NCI-H2227 treated with DMSO at 0.1 percent for 48 hours (cell line): ENCODE measurements at places on chromosomes 5 and 9.

DNA sequence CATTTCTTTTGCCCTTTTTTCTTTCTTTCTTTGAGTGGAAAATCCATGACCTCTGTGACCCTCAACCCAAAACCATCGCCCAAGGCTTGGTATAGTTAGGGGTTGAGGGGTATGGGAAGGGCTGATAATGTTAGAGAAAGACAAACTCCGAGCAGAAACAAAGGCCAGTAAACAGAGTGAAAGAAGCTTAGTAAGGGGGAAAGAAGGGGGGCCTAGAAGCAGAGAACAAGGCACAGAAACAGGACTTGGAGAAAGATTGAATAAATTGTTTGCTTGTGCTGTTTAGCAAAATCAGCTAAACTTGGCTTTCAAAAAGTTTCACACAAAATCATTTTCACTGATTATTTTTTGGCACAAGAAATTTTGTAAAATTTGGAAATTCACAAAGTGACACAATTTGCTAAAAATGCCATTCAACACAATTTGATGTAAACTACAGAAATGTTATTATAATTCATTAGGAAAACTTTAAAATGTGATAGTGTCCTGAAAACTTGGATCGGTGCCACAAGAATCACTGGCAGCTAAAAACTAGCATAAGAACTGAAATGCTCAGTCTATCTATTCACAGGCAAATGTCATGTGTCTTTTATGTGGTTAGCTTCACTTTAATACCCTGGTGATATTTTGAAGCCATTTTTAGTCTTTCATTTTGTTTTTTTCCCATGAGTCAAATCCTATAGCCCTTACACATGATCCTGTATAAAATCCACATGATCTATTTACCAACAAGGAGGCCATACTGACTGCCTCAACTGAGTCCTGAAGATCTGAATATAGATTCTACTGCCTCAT, 276.4 kb downstream of the NR2F1-AS1 start:
- DNase-seq = no peak

- no peak for DNase-seq
These were observed 73.4 kb downstream of the NMUR2 start for GRCh38 chr5:152331718-152332117.

DNA sequence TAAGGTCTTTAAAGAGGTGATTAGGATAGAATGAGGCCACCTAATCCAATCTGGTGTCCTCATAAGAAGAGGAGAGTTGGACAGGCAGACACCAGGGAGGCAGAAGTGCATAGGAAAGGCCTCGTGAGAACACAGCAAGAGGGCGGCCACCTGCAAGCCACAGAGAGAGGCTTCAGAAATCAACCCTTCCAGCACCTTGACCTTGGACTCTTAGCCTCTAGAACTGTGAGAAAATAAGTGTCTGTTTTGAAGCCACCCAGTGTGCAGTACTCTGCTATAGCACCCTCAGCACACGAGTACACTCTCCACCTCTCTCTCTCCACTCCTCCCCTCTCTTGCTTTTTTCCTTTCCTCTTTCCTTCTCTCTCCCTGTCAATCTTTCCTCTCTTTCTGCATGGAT, 26.8 kb downstream of the NIPAL4 start:
- DNase-seq = no peak

GRCh38 chr9:94720846-94721549, 5.5 kb upstream of the AOPEP start:
- no peak for DNase-seq

- no peak for DNase-seq
These were observed 42.1 kb downstream of the OTULIN start for GRCh38 chr5:14706615-14707021.

- peak; percentile 21 for DNase-seq
These were observed 46.6 kb downstream of the CYFIP2 start for GRCh38 chr5:157312492-157312891.

GRCh38 chr9:81626511-81626910, 62.8 kb downstream of the TLE1 start:
- no peak for DNase-seq

- DNase-seq = no peak
These were observed 59.7 kb upstream of the GARNL3 start for GRCh38 chr9:127204771-127205470.

DNA sequence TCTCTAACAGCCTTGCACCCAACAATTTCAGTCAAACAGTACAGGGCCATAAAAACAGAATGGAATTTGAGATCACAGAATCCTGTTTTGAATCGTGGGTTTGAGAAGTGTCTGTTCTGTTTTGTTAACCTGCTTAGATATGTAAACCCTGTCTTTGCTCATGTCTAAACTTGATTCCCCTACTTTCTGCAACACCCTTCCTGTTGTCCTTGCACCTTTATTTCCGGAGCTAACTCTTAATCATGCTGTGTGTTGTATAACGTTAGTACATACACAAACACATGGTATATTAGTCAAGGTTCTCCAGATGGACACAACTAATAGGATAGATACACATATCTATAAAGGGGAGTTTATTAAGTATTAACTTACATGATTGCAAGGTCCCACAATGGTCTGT, 2229.2 kb upstream of the C9orf72 start:
- no peak for DNase-seq

GRCh38 chr5:133331941-133332340, 280.1 kb downstream of the HSPA4 start:
- DNase-seq = no peak

GRCh38 chr9:34408173-34408572, 31.5 kb upstream of the MYORG start:
- no peak for DNase-seq

DNA sequence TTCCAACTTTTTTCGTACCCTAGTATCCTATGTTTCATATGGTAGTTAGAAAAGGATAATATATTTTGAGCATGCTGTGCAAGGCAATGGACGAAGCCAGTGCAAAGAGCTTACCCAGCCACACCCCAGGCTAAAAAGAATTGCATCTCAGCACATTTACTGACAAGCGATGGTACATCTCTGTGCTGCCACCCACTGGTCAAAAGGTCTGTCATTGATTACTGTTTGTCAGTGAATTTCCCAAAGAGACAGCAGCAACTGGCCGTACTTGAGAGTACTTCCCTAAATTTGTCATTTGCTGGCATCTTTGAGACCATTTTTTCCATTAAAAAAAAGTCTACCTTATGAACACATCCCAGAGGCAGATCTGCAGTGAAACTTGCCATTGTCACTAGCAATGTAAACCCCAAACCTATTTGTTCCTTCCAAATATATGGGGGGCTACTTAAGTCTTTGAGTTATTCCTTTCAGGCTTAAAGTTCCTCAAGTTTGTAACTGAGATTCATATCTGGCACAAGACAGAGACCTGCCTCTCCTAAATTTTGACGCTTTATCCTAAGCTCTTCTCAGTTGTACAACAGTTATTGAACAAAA, 184.3 kb downstream of the CTNND2 start:
- DNase-seq = peak; percentile 39

DNA sequence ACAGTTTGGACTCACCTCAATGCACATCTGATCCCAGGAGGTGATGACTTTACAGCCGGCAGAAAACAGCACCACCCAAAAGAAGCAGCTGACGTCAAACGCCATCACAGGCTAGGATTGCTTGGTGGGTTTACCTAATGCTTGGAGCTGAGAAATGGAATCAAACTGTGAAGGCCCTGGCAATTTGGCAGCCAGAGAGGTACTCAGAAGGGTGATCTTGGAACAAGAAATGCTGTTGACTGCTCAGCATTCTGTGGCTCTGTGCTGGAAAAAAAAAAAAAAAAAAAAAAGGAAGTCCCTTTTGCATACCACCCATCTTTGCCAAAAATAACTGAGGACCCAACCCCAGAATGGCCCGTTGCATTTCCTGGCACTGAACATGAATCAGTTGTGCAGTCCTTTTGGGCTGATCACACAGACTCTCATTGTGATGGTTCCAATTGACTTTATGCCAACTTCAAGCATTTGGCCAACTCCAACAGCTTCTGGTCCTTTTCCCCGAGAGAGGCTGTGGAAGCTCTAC, at the start of gene CD180:
Gene CD180, minus strand, starts transcription at position 263 of the 523 bp plus-strand sequence. Its CDS starts 158 bp downstream, at position 105.
- DNase-seq = no peak

- no peak for DNase-seq
These were observed 145.7 kb upstream of the SMIM23 start for GRCh38 chr5:171639966-171640365.

- DNase-seq = no peak
These were observed 31.7 kb upstream of the NR3C1 start for GRCh38 chr5:143435210-143435657.

DNA sequence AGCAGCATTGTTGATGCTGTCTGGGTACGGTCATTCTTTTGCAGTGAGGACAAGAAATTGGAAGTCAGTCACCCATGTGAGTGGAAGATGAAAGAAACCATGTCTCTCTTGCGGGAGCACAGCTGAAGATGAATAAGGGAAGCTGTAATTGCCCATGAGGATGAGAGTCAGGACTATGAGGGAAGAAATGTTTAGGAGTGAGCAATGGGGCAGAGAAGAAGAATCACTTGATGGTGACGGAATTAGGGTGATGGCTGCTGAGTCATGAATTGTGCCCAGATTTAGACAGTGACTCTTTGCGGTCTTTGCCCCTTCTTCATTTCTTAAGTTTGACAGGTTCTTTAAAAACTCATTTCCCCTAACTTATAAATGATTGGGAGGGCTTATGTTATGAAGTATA, 183.3 kb downstream of the MAST4 start:
- DNase-seq = no peak

DNA sequence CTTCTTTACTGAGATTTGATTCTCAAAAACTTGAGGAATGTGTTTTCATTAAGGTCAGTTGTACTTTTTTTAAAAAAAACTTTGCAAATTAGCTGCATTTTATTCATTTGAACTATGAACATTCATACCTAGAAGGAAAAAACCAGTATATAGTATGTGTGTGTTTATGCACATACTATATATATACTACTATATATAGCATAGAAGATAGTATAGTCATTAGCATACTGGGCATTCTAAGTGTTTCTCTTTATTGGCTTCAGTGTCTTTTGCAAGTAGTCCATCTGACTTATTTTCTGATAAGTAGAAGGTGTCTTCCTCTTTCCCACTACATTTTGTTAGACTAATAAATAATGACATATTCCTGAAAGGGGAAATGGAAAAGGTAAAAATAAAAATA, 33.0 kb downstream of the ELOVL7 start:
- DNase-seq = no peak

- no peak for DNase-seq
These were observed 302.4 kb upstream of the PANK3 start for GRCh38 chr5:168881427-168882149.

GRCh38 chr5:168992016-168992415, 308.9 kb downstream of the SLIT3 start:
- DNase-seq = no peak

GRCh38 chr5:136563489-136563888, 198.1 kb upstream of the TRPC7 start:
- no peak for DNase-seq

GRCh38 chr9:110979636-110980035, 58.6 kb downstream of the LPAR1 start:
- no peak for DNase-seq

- DNase-seq = no peak
These were observed 43.1 kb downstream of the ELL2 start for GRCh38 chr5:95918421-95919006.

DNA sequence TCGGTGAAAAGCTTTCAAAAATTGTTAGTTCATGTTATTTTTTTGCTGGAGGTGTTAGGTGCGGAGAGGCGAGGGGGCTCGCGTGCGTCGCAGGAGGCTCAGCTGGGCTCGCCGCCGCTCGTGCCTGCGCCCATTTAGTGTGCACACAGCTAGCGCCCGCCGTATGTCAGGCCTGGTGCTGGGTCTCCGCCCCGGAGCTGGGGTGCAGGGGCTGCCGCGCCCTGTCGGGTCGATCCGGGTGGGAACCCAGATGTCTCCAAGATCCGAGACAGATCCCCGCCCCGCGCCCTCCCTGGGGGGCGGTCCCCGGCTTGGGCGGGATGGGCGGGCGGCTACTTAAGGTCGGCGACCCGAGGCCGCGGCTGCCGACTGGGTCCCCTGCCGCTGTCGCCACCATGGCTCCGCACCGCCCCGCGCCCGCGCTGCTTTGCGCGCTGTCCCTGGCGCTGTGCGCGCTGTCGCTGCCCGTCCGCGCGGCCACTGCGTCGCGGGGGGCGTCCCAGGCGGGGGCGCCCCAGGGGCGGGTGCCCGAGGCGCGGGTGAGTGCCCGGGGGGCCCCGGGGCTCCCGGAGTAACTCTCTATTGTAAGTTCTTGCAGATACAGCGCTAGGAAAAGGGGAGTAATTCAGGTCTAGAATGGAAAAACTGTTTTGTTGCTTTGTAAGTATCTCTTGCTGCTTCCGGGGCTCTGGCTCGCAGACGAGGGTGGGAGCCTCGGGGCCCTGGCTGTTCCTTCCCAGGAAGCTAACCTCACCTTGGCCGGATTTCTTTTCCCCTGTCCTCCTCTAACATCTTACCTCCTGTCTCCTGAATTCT, 31.7 kb downstream of the GSN start:
- DNase-seq = no peak
